ENCODE measurements at places on chromosomes 3 and 15.

DNA sequence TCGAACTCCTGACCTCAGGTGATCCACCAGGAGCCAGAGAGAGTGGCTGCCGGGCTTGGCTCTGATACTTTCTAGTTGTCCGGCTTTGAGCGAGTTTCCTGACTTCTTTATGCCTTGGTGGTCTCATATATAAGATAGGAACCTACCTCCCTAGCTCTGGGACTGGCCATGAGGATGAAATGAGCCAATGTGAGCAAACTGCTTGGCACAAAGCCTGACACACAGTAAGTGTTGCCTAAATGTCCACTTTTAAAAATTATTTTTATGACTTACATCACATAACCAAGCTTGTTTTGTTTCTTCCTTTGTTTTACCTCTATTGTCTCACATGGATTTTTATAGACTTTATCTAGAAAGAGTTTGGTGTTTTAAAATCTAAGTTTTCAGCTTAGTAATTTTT, 42.1 kb upstream of the CCDC174 start:
- no peak for DNase-seq

GRCh38 chr15:71931261-71931660, 120.9 kb downstream of the NR2E3 start:
- no peak for DNase-seq

- no peak for DNase-seq
These were observed 28.0 kb upstream of the TMOD3 start for GRCh38 chr15:51801391-51801835.

GRCh38 chr3:124383051-124383450, 347.2 kb upstream of the UMPS start:
- DNase-seq, result no peak

GRCh38 chr3:31610700-31611275, 78.1 kb downstream of the STT3B start:
- DNase-seq, result no peak

DNA sequence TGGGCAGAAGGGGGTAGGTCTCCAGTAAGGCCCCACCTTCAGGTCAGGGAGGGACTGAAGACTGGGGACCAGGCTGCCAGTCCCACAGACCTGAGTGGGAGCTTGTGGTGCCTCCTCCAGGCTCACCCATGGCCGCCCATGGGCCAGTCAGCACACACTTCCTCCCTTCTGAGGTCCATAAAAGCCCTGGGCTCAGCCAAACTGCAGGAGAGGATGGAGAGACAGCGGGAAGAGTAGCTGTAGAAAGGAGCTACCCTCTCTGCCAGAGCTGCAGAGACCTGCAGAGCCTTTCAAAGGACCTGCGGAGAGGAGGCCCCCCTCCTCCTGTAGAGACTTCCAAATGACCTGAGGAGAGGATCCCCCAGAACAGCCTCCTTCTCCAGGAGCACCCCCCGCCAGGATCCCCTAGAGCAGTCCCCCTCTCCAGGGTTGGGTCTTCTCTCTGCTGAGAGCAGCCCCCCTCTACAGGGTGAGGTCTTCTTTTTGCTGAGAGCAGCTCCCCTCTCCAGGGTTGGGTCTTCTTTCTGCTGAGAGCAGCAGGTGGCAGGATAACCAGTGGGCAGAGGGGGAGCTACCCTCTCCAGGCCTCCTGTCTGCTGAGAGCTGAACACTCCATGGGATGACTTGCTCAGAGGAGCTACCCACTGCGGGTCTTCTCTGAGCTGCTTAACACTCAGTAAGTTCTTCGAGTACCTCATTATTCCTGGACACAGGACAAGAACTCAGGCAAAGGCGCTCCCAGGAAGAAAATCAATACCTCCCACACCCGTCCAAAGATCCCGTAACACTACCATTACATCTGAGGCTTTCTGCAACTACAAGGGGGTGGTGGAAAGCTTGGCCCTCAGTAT, 5.0 kb upstream of the SKIC8 start:
- no peak for DNase-seq

DNA sequence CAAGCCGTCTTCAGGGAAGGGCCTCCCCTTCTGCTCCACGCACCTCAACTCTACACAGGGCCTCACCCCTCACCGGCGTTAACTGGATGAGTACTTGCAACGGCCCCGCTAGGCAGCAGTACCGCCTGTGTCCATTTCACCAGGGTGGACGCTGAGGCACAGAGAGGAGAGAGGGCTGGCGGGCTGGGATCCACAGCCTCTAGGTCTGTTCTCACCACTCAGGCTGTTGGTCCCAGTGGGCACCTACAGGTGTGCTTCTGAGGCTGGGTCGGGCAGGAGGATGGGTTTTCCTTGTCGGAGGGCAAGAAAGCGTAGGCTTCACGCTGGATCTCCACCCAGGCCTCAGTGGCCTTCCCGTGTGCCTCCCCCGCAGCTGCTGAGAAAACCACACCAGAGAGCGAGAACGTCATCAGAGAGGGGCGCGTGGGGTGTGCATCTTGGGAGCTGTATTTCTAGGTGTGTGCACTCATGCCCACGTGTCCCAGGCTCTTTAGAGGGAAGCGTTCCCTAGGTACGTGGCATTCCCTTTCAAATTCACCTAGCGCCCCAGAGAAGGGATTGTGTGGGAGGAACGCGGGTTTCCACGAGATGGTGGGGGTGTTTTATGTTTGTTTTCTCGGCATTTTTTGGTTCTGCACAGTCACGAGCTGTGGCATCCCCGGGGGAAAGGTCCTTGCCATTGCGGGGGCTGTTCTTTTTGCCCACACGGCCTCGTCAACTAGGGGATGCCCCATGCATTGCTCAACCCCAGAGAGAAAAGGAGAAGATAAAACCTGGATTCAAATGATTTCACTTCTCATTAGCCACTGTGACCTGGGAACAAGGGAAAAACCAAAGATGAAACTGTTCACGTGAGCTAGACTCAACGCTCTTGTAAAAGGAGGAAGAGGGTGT, 67.7 kb downstream of the MGLL start:
- DNase-seq, result peak; percentile 48

DNA sequence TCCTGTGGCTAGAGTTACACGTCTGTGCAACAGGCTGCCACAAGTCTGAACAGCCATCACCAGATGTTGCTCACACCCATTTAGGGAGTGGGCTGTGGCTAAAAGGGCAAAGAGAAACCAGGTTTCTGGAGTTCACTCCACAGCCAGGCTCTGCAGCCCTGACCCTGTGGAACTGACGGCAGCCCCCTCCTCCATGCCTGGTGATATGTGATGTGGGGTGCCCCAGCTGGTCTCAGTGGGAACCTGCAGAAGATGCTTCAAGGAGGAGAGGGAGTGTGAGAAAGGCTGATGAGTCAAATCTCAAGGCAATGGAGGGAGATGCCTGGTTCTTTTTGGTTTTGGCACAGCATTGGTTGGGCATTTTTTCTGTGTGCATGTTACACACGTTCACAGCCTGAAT, 130.6 kb downstream of the TPRA1 start:
- DNase-seq, result no peak

DNA sequence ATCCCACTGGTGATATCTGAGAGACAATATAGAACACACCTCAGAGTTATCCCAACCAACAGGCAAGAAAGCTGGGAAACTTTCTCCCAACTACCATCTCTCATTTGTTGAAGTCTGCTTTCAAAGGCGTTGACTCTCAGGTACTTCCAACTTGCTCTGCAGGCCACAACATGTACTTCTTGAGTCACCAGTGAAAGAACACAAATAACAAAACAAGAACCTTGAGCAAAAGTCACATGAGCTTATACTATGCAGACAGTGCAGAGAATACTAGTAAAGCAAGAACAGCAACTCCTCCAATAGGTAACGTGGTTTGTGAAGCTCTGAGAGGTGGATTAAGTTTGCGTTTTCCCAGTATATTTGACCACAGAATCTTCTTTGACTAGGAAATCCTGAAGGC, 20.6 kb downstream of the SNTN start:
- DNase-seq, result no peak

GRCh38 chr15:68843425-68844311, 23.0 kb upstream of the ANP32A start:
- DNase-seq, result peak; percentile 56

- no peak for DNase-seq
These were observed 194.8 kb upstream of the RGMA start for GRCh38 chr15:93283854-93284253.

- DNase-seq, result no peak
These were observed 8.0 kb upstream of the CAMKV start for GRCh38 chr3:49877716-49878115.

GRCh38 chr3:197593046-197593380, 37.2 kb upstream of the BDH1 start:
- no peak for DNase-seq

DNA sequence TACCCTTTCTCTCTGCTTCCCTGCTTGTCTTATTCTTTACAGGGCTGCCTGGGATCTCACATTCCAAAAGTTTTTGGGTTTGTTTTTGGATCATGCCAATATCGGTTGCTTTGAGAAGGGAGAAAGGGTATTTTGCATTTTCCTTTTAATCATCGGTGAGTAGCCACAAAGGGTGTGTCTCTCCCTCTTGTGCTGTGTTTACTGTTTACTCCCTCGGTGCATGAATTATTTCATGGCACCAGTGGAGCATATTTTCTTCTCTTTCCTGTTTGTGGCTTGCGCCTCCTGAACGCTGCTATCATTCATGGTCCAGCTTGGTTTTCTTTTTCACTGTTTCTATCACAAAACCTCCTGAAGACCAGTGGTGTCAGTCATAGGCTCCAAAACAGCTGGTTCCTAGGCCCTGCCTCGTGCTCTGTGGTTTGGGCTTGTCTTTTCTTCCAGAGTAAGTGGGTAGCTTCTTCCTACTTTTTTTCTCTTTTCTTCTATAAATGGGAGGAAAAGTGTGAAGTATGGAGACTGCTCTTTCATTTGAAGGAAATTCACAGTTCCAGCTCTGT, 54.9 kb downstream of the IGF1R start:
- no peak for DNase-seq

- peak; percentile 28 for DNase-seq
These were observed 3.4 kb downstream of the PPM1M start for GRCh38 chr3:52248816-52249547.

DNA sequence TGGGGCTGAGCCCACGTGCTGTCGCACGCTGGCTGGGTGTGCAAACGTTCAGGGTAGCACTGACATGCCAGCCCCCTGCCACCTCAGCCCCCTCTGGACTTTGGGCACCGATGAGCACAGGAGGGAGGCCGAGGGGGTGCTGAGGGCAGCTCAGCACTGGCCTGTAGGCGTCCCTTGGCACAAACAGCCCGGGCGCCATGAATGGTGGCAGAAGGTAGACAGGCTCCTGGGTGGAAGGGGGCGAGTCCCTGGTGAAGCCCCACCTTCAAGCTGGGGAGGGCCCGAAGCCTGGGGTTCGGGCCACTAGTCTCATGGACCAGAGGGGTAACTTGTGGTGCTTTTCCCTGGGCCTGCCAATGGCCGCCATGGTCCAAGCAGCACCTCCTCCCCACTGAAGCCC, 70.7 kb downstream of the GLB1 start:
- no peak for DNase-seq

DNA sequence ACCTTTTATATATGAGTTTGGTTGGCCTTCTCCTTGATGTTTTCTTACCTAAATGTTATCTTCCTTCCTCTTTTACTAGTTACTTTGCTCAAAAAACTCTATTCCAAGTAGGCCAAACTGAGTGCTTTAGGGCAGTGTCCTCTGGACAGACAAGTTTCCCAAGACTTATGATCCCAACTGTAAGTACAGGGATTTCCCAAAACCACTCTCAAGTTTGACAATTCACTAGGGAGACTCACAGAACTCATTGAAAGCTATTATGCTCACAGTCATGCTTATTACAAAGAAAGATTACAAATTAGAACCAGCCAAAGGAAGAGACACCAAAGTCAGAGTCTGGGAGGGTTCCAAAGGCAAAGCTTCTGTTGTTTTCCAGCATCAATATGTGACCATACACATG, 534.2 kb upstream of the ALCAM start:
- DNase-seq, result no peak

DNA sequence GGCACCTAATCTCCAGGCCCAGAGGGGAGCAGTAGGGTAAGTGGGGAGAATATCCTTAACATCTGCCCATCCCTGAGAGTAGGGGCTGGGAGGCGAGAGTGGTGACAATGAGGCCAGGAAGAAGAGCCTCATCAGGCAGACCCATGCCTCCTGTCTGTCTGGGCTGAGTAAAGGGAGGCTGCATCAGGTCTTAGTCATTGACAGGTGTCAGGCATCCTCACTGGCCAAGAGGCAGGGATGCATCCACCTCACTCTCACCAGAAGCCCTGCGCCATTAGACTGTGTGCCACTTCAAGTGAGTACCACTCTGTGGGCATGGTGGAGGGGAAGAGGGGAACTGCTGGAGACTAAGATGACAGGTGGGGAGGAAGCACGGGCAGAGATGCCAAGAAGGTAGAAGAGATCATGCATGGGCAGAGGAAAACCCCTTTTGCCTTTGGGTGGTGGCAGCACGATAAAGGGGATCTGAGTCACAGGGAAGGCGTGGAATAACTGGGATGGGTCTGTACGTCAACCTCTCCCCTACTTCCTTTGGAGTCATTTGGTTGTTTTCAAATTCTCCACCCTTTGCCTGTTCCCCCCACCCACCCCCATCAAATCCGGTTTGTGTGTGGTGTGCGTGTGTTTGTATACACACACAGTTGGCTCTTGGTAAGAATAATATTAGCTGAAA, 14.1 kb downstream of the ANAPC13 start:
- DNase-seq, result no peak

GRCh38 chr3:14047841-14048240, 76.8 kb downstream of the CHCHD4 start:
- no peak for DNase-seq

GRCh38 chr15:81747026-81747425, 298.8 kb downstream of the MEX3B start:
- DNase-seq, result no peak

DNA sequence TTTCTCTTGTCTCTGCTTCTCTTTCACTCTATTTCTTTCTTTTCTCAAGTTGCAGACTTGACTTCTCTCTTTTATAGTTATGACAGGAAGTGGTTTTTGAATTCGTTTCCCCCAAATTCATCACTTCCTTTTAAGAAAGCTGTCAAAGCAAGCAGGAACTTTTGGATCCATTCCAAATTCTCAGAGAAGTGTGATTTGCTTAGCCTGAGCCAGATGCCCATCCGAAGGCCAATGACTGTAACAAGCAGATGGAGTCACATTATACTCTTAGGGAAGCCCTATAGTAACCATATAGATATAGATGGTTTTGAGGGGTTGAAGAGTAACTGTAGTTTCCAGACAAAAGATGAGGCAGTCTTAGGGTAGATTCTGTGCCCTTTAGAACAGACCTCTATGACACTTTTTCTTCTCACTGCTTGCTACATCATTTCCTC, 592.0 kb upstream of the KCNMB2 start:
- no peak for DNase-seq

DNA sequence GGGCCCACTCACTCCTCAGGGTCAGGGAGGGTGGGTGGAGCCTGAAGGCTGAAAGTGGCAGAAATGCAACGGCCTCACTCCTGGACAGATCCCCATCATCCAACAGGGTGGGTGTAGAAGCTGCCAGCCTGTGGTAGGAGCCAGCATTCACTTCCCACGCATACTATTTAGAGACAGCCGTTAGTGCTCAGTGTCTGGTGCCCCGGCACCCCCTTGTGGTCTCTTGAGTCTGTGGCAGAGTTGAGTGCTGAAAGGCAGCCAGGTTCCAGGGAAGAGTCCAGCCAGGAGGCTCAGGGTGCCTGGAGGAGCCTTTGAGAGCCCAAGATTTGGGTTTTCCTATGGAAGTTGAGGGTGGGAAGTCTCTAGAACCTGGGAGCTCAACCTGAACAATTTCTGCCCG, 2.1 kb upstream of the GNAT1 start:
- peak; percentile 50 for DNase-seq

- DNase-seq, result no peak
These were observed 1.7 kb downstream of the SLCO3A1 start for GRCh38 chr15:91855241-91855640.

- DNase-seq, result no peak
These were observed 8.9 kb downstream of the CA12 start for GRCh38 chr15:63372753-63373152.

All from activated T-cell treated with anti-CD3 and anti-CD28 coated beads, Interleukin-2, amount 50 U/mL, for 48 hours (primary cell).